Activated CD4-positive, CD25-positive, alpha-beta regulatory T cell treated with anti-CD3 and anti-CD28 coated beads, Interleukin-2, amount 50 U/mL, for 72 hours (primary cell): ENCODE measurements at places on chromosomes 3 and 15.

DNA sequence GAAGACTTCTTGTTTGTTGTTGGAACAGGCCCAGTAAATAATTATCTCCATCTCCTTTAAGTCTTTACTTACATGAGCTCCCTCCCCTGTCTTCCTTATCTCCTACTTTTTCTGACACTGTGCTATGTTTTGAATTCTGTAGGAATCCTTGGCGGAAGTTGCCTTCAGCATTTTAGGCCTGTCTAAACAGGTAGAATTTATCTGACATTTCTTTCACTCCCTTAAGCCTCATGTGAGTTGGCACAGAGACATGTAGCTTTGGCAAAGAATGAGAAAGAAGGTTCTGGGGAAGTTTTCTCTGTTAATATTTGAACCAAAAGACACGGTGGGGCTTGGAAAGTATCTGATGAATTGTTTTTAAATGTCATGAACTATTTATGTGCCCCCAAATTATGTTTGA, 8.1 kb downstream of the MCTP2 start:
- DNase-seq, result no peak

GRCh38 chr3:142270407-142270806, 45.0 kb upstream of the GK5 start:
- no peak for DNase-seq

- DNase-seq, result no peak
These were observed 18.9 kb upstream of the ATP2B2 start for GRCh38 chr3:10524270-10524669.

DNA sequence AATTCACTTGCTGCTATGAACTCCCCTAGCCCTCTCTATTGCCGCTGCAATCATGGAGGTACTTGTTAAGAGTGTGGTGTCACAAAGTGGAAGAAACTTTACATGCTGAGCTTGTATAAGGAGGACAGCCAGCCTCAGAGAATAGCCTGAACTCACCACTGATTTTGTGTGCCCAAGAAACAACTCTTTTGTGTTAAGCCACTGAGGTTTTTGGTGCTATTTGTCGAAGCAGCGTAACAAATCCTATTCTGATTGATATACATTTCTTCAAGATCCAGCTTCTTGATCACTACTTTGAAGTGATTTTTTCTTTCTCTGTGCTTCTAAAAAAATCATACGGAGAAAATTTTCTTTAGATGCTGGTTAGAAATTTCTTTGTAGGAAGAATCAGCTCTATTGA, 132.4 kb downstream of the MEIS2 start:
- DNase-seq, result no peak

GRCh38 chr15:41483115-41483514, 10.6 kb upstream of the ITPKA start:
- DNase-seq, result no peak

DNA sequence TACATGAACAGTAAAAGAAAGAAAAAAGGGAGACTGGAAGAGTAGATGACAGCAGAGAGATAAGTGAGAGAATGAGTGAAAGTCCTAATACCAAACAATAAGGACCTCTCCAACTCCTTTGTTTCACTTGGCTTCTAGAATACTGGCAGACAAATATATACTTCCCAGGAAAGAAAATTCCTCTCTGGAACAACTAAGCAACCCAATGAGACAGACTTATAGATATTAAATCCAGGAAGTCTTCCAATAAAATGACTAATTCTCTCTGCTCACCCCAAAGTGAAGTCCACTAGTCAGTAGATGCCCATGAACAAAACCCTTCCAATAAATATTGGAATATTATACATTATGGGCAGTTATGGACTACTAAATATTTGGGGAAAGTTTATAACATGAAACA, 114.2 kb downstream of the NEDD4 start:
- no peak for DNase-seq

DNA sequence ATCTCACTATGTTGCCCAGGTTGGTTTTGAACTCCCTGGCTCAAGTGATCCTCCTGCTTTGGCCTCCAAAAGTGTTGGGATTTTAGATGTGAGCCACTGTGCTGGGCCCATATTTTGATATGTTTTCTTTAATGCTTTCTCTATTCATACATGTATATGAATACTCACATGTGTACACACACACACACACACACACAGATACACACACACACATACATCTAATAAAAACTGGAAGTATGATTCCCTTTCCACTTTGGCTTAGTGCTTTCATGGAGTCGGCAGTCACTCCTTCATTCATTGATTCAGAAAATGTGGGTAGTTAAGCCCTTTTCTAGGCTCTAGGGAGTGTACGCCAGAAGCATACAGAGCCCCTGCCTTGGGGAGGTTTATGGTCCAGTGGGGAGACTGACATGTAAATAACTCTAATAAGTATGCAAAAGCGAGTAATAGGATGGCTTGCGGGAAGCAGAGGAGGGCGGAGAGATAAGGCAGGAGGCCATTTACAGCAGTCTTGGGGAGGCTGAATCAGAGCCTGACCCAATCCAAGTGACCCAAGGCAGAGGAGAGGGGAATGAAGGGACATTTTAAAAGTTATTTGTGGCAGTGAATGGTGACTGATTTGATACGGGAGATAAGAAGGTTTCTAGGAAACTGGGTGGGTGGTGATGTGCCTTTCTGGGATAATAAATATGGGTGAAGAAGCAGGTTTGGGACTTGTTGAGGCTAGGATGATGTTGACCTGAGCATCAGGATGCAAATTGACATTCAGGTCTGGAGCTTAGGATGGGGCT, 32.5 kb upstream of the TATDN2 start:
- no peak for DNase-seq

- DNase-seq, result no peak
These were observed 57.4 kb downstream of the UMPS start for GRCh38 chr3:124787476-124788195.

GRCh38 chr3:66001626-66002025, 37.1 kb downstream of the MAGI1 start:
- no peak for DNase-seq

DNA sequence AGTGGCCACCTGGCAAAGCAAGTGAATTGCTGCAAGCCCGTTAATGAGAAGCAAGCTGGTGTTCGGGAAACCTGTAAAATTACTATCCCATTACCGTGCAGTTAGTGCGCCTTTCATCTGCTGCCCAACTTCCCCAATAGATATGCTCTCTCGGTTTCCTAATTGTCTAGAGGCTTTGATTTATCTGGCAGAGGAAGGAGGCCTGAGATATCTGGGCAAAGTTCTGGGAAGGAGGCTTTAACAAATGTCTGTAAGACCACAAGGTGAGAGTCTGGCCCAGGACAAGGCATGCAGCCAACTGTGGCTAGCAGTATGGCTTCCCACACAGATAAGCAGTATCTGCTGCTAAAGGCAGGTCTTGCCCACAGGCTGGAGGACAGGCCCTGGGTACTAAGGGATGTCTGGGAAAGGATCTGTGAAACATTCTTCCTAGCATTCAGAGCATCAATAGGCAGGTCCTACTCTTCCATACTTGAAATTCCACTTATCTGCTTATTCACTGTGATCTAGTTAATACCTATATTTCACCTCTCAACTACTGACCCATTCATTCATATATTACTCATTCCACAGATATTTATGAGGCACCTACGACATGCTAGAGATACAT, 130.0 kb upstream of the SLC2A2 start:
- no peak for DNase-seq

DNA sequence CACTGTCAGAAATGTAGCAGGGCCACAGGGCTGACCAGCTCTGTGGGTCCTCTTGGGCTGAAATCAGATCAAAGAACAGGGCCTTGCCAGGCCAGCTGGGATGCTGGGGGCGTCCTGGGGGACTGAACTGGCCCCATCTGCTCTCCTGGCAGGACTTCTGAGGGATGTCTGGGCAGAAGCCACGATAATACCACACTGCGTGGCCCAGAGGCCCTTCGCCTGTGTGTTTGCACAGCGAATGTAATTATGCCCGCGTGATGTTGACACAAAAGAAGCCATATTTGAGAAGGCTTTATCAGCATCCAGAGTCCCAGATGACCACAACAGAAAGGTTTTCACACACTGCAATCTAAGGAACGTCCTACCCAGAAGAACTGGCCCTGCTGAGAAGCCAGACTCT, 174.0 kb downstream of the RAB11A start:
- DNase-seq, result no peak

DNA sequence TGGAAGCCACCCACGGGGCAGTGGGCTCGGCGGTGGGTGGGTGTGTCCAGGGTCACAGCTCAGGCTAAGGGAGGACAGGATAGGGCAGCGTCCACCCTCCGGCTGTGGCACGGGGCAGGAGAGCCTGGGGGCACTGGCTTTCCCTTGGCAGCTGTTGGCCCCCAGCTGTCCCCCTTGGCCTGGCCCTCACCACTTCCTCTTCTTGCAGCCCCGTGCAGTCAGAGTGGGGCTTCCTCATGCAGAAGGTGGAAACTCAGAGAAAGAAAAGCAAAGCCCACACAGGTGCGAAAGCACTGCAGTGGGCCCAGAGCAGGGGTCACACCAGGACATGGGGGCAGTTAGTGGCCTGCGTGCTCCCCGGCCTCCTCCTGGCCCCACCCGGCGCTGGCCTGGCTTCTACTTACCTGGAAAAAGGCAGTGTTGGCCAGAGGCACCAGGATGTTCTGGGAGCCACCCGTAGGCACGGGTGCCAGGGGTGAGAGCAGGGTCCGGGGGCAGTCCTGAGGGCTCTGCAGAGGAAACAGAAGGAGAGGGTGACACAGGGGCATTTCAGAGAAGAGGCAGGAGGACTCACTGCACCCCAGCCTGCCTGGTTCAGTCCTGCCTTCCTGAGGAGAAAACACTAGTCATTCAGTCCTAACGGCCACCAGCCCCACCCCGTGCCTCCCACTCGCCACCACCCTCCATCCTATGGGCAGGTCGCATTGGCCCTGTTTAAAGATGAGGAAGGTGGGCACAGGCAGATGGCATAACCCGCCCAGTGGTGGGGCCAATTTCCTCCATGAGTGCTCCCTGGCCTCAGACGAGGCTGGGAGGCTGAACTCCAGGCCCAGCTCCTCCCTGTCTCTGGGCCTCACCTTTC, 28.3 kb downstream of the PLXND1 start:
- DNase-seq, result no peak

- DNase-seq, result no peak
These were observed 20.0 kb upstream of the TRH start for GRCh38 chr3:129954514-129954913.

- DNase-seq, result no peak
These were observed 5.7 kb downstream of the EIF4G1 start for GRCh38 chr3:184320104-184320445.

GRCh38 chr3:11735638-11736037, 91.9 kb upstream of the VGLL4 start:
- no peak for DNase-seq

DNA sequence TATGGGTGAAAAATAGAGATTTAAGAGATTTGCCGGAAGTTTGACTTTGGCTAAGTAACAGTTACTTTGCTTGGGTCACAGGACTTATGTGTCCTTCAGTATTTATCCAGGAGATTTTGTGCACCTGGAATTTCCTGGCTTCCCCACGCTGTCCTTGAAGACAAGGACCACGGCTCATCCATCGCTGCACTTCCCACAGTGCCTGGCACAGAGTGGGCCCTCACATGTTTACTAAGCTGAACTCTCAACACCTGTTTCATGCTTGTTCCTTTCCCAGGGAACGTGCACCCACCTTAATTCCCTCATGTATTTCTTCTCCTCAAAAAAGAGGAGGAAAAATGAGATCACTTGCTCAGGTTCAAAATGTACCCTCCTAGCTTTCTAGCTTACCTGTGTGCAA, 32.0 kb downstream of the CA12 start:
- DNase-seq, result no peak

- DNase-seq, result no peak
These were observed 43.4 kb downstream of the ST6GAL1 start for GRCh38 chr3:186973702-186974101.

GRCh38 chr3:45496555-45496954, 98.0 kb upstream of the LIMD1 start:
- no peak for DNase-seq

DNA sequence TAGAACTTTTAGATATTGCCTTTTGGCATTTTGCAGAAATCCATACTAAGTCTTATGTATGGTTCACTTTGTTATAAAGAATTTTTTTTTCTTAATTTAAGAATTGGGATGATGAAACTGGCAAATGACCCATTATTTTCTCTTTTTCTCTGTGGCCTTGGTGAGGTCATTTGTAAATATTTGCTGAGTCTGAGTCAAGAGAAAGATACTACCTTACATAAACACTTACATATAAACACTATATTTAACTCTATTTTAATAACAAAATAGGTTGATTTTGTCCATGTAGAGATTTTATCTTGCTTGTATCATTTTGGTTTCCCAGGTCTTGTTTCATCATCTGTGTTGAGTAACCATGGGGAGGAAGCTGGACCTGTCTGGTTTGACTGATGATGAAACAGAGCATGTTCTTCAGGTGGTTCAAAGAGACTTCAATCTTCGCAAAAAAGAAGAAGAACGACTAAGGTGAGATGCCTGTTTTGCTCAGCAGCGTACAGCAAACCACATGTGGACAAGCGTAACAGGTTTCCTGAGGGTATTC, 91.1 kb downstream of the MYRIP start:
- no peak for DNase-seq

GRCh38 chr3:6640907-6641306, 220.0 kb upstream of the GRM7 start:
- no peak for DNase-seq

DNA sequence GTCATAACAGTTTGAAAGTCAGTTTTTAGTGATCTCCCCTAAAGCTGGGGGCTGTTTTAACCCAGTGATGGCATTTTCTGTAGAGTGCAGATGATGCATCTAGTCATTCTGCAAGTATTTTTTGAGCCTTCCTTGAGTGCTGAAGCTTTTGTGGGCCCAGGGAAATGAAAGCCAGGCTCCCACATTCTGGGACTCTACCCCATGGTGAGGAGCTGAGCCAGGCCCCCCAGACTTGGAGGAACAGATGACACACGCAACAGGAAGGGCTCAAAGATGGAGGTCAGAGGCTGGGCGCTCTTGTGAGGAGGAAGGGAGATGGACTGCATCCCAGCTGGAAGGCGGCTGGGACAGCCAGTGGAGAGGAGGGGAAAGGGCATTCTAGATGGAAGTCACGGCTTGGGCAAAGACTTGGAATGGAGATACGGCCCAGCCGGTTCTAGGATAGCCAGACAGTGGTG, 40.8 kb downstream of the MRAS start:
- no peak for DNase-seq

- DNase-seq, result no peak
These were observed 48.4 kb downstream of the GOLIM4 start for GRCh38 chr3:168047190-168047795.

DNA sequence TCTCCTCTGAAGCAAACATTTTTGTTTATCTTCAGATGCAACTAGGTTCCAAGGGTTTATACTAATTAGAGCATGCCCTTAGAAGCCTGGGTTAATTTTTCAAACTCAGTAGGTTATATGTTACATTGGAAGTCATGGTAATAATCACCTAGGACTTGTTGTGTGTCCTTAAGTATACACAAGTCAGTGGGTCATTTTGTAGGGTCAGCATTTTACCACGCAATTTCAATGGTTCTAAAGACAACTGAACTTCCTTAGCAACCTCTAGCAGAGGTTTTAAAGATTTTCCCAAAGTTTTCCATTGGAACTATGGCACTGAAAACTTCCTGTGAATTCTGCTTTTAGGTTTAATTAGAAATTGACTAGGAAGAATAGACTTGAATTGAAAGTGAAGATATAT, 99.6 kb upstream of the NANOGP8 start:
- DNase-seq, result no peak
